ENCODE measurements at places on chromosomes 5 and 9. TPM values are rescaled to one million over a fixed set of nuclear protein-coding genes. Genes with fewer than 3 reads are reported as not detected.

SLC45A2 gene
- 0.22 TPM for polyA plus RNA-seq

MSX2 gene
- polyA plus RNA-seq, result 0.37 TPM

PCA3 gene
- 0.11 TPM for polyA plus RNA-seq

PPWD1 gene
- polyA plus RNA-seq, result 16.5 TPM

TRIM7 gene
- 5.7 TPM for polyA plus RNA-seq

MUSK gene
- polyA plus RNA-seq, result not detected

SYK gene
- 13.3 TPM for polyA plus RNA-seq

CORO2A gene
- 0.90 TPM for polyA plus RNA-seq

MYORG gene
- polyA plus RNA-seq, result 13.5 TPM

PTGS1 gene
- polyA plus RNA-seq, result 3.5 TPM

PRDM9 gene
- not detected for polyA plus RNA-seq

CSNK1A1 gene
- 63.9 TPM for polyA plus RNA-seq

SH3PXD2B gene
- polyA plus RNA-seq, result 3.1 TPM
